Right lobe of liver (tissue), 6 donors: ENCODE measurements at places on chromosomes 1 and 21. TPM values are rescaled to one million over a fixed set of nuclear protein-coding genes. Genes with fewer than 3 reads are reported as not detected.

DNA sequence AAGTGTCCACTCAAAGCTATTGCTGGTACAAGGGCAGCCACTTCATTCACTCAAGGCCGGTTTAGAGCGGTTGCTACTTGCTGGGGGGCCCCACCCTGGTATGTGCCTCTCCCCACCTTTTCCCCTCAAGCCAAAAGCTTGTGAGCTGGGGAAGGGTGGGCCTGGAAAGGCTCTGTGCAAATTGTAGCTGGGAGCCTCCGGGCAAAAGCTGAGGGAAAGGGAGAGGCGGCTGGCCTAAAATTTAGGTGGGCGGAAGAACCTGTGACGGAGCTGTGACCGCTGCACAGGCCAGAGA, 306 bp upstream of the SH3D21 start:
- no peak overlapping the region for H3K4me3 ChIP-seq
- H3K27me3 ChIP-seq: no peaks in the 10 kb centered on the region
- no peak for DNase-seq
- peaks cover 39% of the 10 kb centered on the region for H3K36me3 ChIP-seq
- H3K27ac ChIP-seq: no peak overlapping the region
- peaks cover 4% of the 10 kb centered on the region for H3K4me1 ChIP-seq

TNFSF18 gene
- total RNA-seq: not detected

- H3K36me3 ChIP-seq: no peaks in the 10 kb centered on the region
- H3K4me1 ChIP-seq: no peaks in the 10 kb centered on the region
- DNase-seq: no peak
- no peak overlapping the region for H3K4me3 ChIP-seq
- no peak overlapping the region for H3K27ac ChIP-seq
Observed at GRCh38 chr1:50985094-50985493, 15.0 kb downstream of the CDKN2C start.

DNA sequence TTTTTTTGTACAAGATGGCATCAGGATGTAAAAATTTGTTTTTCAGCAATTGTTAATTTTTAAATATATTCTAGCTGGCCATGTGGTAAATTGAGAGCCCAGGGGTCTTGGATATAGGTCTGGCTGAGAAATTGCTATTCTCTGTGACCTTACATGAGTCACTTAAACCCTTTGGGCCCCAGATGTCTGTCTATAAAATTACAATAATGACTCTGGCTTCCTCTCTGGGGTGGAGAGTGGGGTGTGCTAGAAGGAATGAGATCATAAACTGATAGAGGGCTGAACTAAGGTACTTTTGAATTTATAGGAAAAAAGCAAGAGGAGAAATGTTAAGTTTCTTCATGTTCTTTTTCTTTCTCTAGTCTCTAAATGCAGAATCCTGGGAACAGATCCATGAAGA, 12.4 kb upstream of the TCHH start:
- no peak overlapping the region for H3K4me3 ChIP-seq
- H3K27me3 ChIP-seq: peaks cover 7% of the 10 kb centered on the region
- H3K36me3 ChIP-seq: no peaks in the 10 kb centered on the region
- no peak overlapping the region for H3K27ac ChIP-seq

DNA sequence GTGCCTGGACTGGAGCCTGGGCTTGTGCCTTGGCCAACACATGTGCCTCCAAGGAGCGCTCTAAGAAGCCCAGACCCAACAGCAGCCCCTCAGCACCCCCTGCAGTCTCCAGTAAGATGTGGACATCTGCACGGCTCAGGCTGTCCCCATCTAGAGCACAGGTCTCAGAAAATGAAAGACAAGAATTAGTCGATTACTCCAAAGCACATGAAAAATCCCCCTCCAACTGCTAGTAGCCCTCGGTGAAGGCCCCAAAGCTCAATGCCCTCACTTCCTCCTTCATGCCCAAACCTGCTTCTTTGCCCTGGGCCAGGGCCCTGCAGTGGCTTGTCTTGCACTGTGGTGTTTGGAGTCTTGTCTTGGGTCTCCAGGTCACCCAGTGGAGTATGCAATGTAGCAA, 21.9 kb upstream of the ERO1B start:
- no peaks in the 10 kb centered on the region for H3K36me3 ChIP-seq
- no peak for DNase-seq
- no peak overlapping the region for H3K4me3 ChIP-seq
- H3K27ac ChIP-seq: no peak overlapping the region

GRCh38 chr1:185560760-185561159, 173.4 kb upstream of the HMCN1 start:
- H3K27ac ChIP-seq: no peak overlapping the region
- no peak for DNase-seq
- H3K4me1 ChIP-seq: no peaks in the 10 kb centered on the region
- H3K27me3 ChIP-seq: no peaks in the 10 kb centered on the region
- no peaks in the 10 kb centered on the region for H3K36me3 ChIP-seq

SIK1 gene
- 5.5 TPM for total RNA-seq

C8A gene
- total RNA-seq: 301 TPM

PRKCZ gene
- 10.3 TPM for total RNA-seq

DNA sequence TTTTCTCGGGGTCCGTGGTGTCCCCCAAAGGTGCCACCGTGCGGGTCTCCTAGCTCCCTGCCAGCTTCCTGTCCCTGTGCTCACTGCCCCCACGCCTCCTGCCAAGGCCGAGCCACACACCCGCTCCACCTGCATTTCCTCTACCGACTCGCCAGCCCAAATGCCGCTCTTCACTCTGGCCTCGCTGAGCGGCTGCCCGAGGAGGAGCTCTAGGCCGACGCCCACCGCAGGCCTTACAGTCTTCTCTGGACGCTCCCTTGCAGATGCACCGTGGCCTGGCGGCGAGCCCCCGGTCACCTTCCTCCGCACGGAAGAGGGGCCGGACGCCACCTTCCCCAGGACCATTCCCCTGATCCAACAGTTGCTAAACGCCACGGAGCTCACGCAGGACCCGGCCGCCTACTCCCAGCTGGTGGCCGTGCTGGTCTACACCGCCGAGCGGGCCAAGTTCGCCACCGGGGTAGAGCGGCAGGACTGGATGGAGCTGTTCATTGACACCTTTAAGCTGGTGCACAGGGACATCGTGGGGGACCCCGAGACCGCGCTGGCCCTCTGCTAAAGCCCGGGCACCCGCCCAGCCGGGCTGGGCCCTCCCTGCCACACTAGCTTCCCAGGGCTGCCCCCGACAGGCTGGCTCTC, 26.3 kb downstream of the FTCD start:
- H3K27me3 ChIP-seq: no peaks in the 10 kb centered on the region
- H3K4me1 ChIP-seq: no peaks in the 10 kb centered on the region
- no peaks in the 10 kb centered on the region for H3K36me3 ChIP-seq

DNA sequence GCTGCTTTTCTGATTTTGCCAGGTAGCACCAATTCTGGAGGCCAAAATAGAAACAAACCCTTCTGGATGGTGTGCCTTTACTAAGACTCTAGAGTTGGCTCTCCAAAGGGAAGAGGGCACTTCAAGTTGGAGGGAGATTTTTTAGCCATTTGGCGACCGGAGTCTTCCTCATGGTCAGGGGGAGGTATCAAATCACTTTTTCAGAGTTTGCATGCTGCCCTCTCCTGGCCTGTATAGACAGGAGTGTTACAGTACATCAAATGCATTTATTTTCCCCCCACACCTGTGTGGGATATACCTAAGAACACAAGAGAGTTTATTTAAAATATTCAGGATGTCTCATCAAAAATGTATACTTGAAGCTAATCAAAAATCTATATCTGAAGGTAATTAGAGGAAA, 3.2 kb downstream of the GREM2 start:
- no peaks in the 10 kb centered on the region for H3K27me3 ChIP-seq
- no peaks in the 10 kb centered on the region for H3K36me3 ChIP-seq
- DNase-seq: no peak
- H3K27ac ChIP-seq: peak overlapping the region; percentile 97
- H3K4me3 ChIP-seq: no peak overlapping the region

DNA sequence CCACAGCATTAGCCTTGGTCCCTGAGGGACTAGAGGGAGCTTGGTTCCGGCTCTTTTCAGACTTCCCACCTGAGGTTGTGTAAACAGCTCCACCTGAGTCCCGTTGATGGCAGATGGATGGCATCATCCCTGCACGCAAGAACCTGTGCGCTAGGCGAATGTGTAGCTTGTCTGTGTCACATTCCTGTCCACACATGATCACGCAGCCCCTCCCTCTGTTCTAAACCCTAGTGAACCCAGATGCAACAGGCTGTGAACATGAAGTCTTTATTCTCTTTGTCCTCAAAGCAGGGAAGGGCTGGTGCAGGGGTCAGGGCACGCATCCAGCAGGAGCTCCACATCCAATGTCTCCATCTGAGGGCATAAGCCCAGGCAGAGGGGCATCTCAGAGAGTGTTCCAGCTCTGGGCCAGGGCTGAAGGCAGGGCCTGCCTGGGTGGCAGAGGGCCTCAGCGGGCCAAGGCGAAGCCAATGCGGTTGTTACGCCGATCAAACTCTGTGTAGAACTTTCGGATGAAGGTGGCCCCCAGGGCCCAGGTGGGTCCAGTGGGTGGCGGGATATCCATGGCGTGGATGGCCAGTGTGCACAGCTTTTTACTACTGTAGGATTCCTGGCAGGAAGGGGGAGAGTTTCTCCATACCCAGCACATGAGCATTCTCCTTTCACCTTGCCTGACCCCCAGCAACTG, 2.9 kb upstream of the ETNK2 start:
- no peaks in the 10 kb centered on the region for H3K36me3 ChIP-seq
- H3K27ac ChIP-seq: no peak overlapping the region
- H3K27me3 ChIP-seq: no peaks in the 10 kb centered on the region
- peak; percentile 31 for DNase-seq

GRCh38 chr1:117229217-117229616, 18.5 kb upstream of the VTCN1 start:
- no peaks in the 10 kb centered on the region for H3K4me1 ChIP-seq
- no peak for DNase-seq
- no peaks in the 10 kb centered on the region for H3K36me3 ChIP-seq

C1orf141 gene
- total RNA-seq: not detected

DNA sequence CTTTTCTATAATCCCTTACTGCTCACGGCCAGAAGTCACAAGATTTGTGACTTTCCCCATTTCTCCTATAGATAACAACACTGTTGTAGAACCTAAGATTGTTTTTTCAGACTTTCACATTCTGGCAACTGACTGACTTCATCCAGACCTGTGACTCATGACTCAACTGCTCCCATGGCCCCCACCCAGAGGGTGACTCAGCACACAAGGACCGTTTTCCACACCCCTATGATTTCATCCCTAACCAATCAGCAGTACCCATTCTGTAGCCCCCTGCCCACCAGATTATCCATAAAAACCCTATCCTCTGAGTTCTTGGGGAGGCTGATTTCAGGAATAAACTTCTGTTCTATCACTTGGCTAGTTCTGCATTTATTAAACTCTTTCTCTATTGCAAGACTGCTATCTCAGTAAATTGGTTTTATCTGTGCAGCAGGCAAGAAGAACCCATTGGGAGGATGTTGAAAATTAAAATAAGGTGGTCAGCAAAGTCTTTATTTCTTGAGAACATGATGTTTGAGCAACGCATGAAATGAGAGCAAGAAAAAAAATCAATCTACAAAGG, 79.7 kb downstream of the NGF start:
- no peak for DNase-seq
- no peaks in the 10 kb centered on the region for H3K27me3 ChIP-seq
- H3K27ac ChIP-seq: no peak overlapping the region

ZNF678 gene
- total RNA-seq: 2.4 TPM

DNA sequence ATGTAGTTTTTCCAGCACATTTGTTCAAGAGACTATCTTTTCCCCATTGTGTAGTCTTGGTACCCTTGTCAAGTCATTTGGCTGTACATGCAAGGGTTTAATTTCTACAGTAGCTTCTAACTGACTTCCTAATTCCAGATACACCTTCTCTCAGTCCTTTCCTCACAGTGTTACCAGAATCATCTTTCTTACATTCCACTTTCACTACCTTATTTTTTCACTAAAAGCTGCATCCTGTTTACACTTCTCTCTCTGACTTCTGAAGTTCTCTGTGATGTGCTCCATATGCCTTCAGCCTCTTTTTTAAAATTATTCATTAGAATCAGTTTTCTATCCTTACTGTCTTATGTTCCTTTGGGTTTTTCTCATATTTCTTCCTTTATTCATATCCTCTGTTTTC, 57.1 kb upstream of the RWDD3 start:
- DNase-seq: no peak
- no peak overlapping the region for H3K4me3 ChIP-seq
- H3K4me1 ChIP-seq: peaks cover 8% of the 10 kb centered on the region
- H3K27me3 ChIP-seq: no peaks in the 10 kb centered on the region
- H3K27ac ChIP-seq: no peak overlapping the region
